ENCODE measurements at places on chromosomes 5 and 9.

- DNase-seq = no peak
Observed at GRCh38 chr5:152593388-152593787, 188.3 kb upstream of the NMUR2 start.

DNA sequence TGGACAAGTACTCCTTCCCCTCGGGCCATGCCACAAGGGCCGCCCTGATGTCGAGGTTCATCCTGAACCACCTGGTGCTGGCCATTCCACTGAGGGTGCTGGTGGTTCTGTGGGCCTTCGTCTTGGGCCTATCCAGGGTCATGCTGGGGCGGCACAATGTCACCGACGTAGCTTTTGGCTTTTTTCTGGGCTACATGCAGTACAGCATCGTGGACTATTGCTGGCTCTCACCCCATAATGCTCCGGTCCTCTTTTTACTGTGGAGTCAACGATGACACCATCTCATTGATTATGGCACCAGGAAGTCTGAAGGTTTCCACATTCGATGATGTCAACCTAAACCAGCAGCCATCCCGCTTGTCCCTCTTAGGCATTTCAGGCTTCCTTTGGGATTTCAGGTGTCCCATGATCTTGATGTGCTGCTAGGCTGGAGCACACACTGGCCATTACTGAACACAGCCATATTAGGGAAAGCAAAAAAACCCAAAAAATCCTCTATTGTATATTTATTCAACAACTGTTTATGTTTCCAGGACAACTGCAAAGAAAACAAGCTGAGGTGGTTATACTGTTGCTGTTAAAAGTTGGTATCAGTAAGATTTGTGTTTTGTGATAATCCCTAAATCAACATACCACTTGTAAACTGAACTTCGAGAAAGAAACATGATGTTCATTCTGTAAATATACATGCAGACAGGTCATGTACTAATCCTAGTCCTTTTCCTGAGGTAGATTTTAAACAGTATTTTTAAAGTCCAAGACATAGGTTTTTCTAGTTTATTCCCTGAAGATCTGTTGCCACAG, 1.1 kb downstream of the PLPP6 start:
- DNase-seq = no peak

- no peak for DNase-seq
Observed at GRCh38 chr5:142529626-142530278, 156.1 kb downstream of the FGF1 start.

GRCh38 chr5:145856285-145856818, 16.5 kb downstream of the GRXCR2 start:
- peak; percentile 8 for DNase-seq

DNA sequence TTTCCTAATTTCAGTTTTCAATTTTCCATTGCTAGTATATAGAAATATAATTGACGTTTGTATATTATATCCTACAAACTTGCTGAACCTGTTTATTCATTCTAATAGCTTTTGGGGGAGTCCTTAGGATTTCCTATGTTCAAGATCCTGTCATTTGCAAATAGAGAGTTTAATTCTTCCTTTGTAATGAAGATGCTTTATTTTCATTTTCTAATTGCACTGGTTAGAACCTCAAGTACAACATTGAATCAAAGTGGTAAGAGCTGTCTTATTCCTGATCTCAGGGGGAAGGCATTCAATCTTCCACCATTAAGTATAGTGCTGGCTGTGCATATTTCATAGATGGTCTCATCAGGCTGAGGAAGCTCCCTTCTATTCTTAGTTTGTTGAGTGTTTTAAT, 15.6 kb upstream of the SLC24A2 start:
- DNase-seq = no peak

- DNase-seq = no peak
Observed at GRCh38 chr5:173866243-173866857, 21.8 kb upstream of the CPEB4 start.

DNA sequence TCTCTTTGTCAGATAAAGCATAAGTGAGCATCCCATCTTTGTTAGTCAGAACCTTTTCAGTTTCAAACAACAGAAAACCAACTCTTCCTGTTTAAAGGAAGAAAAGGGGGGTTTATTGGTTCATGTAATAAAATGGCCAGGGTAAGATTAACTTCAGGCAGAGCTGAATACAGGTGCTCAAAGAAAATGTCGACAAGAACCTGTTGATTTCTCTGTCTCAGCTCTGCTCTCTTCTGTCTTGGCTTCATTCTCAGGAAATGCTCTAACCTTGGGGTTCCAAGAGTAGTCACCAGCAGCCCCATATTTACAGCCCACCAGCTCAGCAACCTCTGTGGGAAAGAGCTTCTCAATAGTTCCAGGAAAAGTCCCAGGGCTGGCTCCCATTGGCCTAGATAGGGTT, 25.2 kb downstream of the KCNIP1 start:
- no peak for DNase-seq

DNA sequence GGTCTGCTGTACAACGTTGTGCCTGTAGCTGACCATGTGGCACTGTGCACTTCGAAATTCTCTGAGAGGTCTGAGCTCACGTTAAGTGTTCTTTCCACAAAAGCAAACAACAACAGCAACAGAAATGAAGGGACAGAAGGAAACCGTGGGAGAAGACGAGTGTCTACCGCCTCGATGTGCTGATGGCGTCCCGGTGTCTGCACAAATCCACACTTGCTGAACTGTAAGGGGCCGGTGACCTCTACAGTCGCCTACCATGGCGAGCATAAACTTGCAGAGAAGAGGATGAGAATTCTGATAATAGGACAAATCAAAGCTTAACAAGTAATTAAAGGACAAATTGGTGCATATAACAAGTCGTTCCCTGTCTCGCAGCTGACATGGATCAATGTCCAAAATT, 114.0 kb downstream of the ADAMTS2 start:
- DNase-seq = no peak

- DNase-seq = no peak
Observed at GRCh38 chr9:133049043-133049442, 12.7 kb upstream of the CEL start.

DNA sequence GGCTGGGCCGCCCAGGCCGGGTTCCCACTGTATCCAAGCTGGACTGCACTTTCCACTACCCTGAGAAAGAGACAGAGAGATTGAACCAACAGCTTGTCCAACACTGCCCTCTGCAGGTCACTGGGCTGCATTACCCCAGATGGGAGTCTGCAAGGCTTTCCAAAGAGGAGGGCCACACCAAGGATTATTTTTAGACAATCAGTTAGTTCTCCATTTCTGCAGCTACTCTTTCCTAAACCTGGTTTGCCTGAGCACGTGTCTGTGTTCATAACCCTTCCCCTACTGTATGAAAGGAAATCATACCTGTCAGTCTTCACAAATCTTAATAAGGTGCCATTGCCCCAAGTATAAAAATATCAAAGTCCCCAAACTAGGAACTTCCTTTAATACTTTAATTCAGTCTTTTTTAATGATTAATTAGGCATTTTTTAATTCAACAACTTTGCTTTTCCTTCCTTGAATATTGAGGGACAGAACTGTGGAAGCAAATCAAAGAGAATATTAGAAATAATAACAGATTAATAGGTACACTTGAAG, 13.4 kb upstream of the FGF1 start:
- peak; percentile 56 for DNase-seq

DNA sequence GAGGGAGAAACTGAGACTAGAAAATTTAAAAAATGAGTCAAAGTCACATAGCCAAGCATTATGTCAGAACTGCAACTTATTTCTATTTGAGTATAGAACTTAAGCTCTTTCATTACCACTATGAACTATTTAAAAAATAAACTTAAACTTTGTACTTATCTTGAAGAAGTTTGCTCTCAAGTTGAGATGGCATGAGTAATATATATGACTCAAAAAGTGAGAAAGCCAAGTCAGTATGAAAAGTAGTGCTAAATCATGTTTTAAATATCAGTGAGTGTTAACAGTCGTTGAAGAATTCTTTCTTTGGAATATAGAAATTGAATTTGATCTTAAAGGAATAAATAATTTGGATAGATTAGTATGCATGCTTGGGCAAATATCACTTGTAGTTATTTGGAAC, 36.3 kb upstream of the CDH10 start:
- DNase-seq = no peak

GRCh38 chr9:134778156-134778555, 102.5 kb upstream of the FCN2 start:
- DNase-seq = no peak

DNA sequence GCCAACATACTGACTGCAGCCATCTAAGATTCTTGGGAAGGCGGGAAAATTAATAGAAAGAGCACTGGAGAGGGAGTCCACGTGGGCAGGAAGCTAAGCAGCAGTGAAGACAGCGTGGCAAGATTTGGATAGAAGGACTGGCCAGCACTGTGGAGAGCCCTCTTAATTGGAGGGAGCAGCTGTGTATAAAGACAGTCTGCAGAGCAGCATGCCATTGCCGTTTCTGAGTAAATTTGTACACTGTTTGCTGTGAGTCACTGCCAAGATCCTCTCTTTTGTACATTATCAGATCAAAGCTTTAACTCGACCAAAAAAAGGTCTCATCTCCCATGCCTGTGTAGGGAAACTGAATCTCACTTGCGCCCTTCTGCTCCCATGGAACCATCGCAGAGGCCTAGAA, 45.3 kb downstream of the INSYN2B start:
- no peak for DNase-seq

DNA sequence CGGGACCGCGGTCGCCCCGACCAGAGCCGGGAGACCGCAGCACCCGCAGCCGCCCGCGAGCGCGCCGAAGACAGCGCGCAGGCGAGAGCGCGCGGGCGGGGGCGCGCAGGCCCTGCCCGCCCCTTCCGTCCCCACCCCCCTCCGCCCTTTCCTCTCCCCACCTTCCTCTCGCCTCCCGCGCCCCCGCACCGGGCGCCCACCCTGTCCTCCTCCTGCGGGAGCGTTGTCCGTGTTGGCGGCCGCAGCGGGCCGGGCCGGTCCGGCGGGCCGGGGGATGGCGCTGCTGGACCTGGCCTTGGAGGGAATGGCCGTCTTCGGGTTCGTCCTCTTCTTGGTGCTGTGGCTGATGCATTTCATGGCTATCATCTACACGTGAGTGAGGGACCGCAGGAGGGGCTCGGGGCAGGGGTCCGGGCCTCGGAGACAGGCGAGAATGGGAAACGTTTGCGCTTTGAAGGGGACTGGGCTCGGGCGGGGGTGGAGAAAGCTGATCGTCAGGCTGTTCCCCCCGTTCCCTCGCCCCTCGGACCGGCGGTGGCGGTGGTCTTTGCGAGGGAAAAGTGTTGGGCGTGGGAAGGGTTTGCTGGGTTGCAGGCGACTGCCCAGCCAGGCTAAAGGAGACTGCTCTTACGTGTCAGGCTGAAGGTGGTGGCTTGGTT, 457 bp downstream of the UGCG start:
- DNase-seq = no peak

DNA sequence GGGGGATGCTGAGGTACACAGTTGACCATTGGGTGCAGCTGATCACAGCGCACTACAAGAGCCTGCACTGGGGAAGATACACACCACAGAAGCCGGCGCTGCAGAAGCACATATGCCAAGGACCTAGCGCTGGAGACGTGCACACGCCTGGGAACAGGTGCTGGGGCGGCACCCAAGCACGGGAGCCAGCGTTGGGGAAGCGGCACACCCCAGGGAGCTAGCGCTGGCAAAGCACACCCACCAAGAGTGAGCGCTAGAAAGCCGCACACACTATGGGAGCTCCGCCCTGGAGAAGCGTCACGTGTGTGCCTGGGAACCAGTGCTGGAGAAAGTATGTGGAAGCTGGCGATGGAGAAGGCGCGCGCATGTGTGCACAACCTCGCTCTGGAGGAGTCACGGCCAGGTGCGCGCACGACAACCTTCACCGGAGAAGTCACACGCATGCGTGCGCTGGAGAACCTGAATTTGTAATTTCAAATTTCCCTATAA, 4.5 kb downstream of the FANCC start:
- DNase-seq = no peak

DNA sequence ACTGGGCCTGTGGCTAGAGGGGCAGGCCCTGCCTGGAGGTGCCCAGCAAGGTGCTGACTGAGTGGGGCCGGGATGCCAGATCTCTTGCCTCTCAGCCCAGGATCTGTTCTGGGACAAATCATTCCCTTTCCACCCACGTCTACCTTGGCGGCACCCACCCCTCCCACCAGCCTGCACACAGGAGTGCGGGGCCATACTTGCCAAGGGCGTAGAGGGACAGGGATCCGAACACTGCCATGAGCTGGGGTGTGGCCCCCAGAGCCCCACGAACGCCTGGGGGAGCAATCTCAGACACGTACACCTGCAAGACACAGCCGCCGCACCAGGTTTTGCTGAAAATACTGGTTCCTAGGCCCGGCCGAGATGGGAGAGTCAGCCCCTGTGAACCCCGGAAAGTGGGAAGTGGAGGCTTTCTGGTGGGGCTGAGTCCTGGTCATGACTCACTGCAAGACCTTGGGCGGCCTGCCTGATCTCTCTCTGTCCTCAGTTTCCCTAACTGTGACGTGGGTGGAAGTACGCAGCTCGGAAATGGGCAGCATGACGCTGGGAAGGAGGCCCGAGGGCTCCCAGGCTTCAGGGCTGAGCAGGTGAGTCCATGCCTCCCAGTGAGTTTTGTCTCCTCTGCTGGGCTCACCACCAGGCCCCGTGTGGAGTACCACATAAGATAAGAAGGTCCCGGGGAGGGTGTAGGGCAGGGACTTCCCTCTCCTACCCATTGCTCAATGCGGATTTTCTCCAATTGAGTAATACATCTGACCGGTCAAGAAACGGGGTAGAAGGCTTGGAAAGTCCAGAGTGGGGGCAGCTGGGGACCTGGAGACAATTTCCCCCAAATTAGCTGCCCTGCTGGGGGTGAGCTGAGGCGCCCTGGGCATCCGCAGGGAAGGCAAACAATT, 2.6 kb downstream of the SLC2A6 start:
- no peak for DNase-seq

- DNase-seq = no peak
Observed at GRCh38 chr5:76400466-76400865, 2.6 kb upstream of the IQGAP2 start.

DNA sequence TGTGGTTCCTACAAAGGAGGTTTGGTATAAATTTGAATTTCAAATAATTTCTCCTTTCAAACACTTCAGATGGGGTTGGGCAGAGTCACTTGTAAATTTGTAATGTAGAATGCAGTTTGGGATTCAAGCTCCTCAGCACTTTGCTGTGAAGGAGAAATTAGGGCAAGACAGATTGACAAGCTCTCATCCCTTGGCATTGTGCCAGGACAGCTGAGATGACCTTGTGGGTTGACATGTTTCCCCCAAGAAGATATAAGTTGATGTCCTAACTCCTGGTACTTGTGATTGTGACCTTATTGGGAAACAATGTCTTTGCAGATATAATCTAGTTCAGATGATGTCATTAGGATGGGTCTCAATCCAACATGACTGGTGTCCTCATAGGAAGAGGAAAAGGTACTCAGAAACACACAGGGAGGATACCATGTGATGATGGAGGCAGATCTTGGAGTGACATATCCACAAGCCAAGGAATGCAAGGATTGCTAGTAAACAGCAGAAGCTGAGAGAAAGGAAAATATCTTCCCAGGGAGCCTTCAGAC, 408.3 kb downstream of the MED10 start:
- no peak for DNase-seq

- no peak for DNase-seq
Observed at GRCh38 chr9:133142684-133143622, 20.8 kb downstream of the GBGT1 start.

DNA sequence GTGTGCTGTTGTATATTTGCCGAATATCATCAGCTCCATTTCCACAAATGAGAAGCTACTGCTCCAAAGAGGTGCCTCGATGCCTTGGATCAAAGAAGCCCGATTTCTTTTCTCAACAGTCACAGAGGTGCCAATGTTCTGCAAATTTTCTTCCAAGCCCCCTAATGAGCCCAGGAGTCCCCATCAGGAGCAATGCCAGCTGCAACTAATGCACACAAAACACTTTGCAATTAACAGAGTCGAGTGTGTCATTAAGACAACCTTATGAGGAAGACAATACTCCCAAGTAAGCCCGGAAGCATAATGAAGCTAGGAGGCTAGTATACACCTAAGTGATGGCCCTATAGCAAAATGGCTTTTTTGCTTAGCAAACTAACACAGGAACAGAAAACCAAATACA, 247.0 kb downstream of the TRIM32 start:
- no peak for DNase-seq

Measured in stimulated activated CD8-positive, alpha-beta memory T cell treated with anti-CD3 and anti-CD28 coated beads, Interleukin-4, amount 100 ng/mL, for 24 hours (primary cell).